ENCODE measurements at places on chromosomes 7 and 10.

- no peak for DNase-seq
These were observed 22.7 kb upstream of the WASHC2A start for GRCh38 chr10:50044941-50045664.

DNA sequence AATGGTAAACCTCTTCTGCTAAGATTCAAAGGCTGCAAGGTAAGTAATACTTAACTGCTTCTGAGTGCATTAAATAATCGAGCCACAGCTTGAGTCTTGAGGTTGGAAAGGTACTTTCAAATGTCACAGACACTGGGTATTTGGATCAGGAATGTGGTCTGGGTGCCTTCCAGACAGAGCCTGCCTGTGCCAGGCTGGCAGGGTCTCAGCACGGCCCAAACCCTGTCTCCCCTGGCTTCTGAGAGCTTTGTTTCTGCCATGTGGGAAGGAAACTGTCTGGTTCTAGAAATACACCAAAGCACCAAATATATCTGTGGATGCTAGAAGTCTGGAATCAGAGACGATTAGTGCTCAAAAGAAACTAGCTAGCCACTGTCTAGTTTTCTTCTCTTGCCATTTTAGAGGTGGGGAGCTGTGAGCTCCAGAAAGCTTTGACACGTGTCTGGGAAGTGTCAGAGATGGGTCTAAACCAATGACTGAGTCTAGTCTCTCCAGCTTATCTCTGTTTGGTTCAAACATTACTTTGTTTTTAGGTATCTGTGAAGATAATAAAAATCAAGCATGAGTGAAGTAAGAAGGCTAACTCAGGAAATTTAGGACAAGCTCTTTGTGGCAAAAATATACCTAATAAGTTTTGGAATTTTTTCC, 162.8 kb downstream of the CYP26A1 start:
- DNase-seq = no peak

- DNase-seq = no peak
These were observed 87.5 kb downstream of the RGS10 start for GRCh38 chr10:119454990-119455389.

GRCh38 chr10:119602241-119603095, 5.7 kb upstream of the TIAL1 start:
- DNase-seq = no peak

GRCh38 chr7:1125603-1125969, 34.4 kb downstream of the ZFAND2A start:
- no peak for DNase-seq

- DNase-seq = no peak
These were observed 80.5 kb upstream of the KMT2E start for GRCh38 chr7:104933521-104933988.

GRCh38 chr10:68561865-68562649, 1.9 kb downstream of the TET1 start:
- DNase-seq = no peak

DNA sequence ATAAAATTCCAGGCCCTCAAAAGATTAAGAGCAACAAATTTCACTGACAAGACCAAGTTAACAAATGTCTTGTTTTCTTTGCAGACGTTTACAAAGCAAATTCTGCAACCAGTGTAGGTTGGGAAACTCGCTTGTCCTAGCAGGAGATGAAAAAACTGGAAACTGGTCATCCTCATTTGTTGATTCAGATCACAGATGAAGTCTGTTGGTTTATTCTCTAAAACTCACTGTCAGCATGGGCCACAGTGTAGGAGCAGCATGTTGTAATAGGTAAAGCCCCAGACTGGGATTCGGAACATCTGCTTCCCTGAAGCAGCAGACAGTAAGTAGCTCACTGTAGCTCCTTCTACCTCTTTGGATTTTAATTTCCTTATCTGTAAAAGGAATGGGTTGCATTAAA, 31.5 kb downstream of the PANK1 start:
- DNase-seq = no peak

DNA sequence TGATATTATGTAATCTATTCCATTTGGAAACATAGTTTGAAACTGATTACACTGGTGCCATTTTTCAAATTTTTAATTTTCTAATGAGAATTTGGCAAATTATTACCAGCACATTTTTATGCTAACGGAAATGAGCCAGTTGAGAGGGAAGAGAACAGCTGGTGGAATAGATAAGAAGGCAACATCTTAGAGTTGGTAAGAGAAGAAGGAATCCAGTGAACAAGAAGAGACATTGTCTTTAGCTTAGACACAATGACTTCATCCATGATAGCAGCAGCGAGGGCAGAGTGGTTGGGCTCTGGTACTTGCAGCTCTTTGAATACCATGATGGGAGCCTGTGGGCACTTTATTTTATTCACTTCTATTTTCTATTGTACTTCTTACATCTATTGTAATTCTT, 89.6 kb downstream of the CHRM2 start:
- DNase-seq = no peak

DNA sequence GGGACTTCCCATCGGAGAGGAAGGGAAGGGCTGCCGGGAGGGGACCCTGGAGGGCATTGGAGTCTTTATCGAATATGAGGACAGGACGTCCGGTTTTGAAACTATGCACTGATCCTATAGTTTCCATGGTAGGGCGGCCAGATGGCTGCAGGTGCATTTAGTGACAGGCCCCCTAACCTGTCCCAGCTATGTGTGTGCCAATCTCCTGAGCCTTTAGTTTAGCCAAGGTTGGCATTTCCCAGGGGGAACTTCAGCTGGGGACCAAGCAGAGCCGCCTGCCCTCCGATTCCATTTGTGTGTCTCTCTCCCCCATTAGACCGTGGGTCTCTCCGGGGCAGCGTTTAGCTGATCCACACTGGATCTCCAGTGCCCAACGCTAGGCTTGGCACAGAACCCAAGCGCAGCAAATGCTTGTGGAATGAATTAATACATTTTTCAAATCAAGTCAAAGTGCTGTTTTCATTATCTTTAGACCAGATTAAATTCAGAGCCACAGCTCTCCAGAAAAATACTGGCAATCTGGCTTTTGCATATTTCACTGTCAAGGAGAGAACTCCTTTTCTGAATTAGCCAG, 19.9 kb downstream of the TMEM270 start:
- DNase-seq = no peak

DNA sequence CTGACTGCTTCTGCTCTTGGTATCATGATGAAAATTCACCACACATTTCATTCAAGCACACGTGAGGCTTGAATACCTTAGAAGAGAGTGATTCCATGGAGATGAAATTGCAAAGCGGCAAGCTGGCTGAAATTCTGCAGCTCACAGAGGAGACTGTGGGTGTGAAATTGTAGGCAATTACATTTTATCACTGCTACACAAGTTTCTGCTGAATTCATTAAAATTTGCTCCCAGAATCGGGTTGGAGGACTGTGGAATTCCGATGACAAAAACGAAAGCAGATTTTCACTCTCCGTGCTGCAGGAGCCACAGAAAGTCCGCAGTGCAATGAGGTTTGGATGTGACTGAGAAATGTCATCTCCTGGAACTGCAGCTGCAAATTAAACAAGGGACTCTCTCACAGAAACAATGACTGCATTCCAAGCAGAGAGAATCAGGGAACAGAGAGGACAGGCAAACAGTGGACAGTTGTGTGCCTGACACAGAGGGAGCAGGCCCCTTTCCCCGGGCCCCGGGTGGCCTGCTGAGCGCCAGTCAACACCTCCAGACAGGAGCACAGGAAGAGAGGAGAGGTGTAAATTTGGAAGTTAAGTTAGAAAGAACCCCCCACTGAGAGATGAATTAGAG, 109.1 kb downstream of the C10orf90 start:
- DNase-seq = no peak

- DNase-seq = no peak
These were observed 207.9 kb upstream of the MYO3A start for GRCh38 chr10:25725917-25726716.

- no peak for DNase-seq
These were observed 26.6 kb downstream of the RPP38 start for GRCh38 chr10:15123749-15124184.

- no peak for DNase-seq
These were observed 3.1 kb downstream of the FLNC start for GRCh38 chr7:128833148-128833945.

GRCh38 chr7:116706668-116707126, 34.7 kb downstream of the MET start:
- DNase-seq = no peak

DNA sequence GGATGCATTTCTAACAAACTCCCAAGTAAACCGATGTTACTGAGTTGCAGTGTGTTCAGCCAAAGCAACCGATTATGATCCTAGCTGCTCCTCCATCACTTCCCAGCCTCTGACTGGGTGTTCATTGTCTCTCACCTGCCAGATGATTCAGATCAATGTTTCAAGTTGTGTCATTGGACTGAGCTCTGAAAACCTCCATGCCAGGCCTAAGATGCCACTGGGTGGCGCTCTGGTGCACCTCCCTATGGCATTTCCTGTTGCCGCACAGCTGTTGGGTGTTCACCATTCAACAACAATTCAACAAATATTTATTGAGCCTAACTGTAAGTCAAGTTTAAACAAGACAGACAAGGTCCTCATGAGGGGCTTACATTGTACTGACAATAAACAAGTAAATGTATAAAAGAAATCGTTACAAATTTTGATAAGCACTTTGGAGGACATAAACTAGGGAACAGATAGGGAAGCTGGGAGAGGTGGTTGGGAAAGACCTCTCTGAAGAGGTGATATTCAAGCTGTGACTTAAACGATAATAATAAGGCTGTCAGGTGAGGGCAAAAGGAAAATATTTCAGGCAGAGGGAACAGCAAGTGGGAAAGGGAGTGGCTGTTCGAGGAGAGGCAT, 22.8 kb downstream of the RGR start:
- peak; percentile 25 for DNase-seq

GRCh38 chr7:143257501-143257900, 5.7 kb upstream of the GSTK1 start:
- DNase-seq = no peak

GRCh38 chr7:33698692-33699128, 206.6 kb upstream of the BMPER start:
- no peak for DNase-seq

DNA sequence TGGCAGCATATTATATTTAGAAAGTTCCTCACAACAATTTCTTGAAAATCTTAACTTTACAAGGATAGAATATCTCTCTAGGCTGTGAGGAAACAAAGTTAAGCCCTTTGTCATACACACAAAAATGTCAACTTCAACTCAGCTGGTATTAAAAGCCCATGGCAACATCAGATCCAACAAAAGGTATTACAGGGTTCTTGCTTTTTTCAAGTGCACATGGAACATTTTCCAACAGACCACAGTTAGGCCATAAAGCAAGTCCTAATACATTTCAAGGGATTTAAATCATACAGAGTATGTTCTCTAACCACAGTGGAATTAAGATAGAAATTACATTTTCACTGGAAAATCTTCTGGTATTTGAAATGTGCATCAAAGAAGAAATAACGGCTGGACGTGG, 71.9 kb upstream of the OIT3 start:
- no peak for DNase-seq

DNA sequence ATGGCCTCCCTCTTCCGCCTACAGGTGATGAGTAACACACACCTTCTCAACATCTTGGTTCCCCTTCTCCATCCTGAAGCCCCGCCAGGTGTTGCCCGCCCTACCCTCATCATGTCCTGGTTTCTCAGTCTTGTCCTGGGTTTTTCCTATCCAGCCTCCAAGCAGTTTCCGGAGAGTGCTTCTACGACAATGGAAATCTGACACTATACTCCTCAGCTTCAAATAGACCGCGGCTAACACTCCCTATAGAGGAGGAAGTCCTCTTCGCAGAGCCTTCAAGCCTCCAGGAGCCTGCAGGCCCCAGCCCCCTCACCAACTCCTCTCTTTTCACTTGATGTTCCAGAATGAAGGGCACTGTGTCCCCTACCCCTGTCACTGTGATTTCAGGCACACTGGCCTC, 147.4 kb downstream of the PRPF18 start:
- DNase-seq = no peak

GRCh38 chr10:109475711-109476421, 447.4 kb downstream of the XPNPEP1 start:
- DNase-seq = no peak

- DNase-seq = no peak
These were observed 123.5 kb downstream of the AHR start for GRCh38 chr7:17421941-17422340.

DNA sequence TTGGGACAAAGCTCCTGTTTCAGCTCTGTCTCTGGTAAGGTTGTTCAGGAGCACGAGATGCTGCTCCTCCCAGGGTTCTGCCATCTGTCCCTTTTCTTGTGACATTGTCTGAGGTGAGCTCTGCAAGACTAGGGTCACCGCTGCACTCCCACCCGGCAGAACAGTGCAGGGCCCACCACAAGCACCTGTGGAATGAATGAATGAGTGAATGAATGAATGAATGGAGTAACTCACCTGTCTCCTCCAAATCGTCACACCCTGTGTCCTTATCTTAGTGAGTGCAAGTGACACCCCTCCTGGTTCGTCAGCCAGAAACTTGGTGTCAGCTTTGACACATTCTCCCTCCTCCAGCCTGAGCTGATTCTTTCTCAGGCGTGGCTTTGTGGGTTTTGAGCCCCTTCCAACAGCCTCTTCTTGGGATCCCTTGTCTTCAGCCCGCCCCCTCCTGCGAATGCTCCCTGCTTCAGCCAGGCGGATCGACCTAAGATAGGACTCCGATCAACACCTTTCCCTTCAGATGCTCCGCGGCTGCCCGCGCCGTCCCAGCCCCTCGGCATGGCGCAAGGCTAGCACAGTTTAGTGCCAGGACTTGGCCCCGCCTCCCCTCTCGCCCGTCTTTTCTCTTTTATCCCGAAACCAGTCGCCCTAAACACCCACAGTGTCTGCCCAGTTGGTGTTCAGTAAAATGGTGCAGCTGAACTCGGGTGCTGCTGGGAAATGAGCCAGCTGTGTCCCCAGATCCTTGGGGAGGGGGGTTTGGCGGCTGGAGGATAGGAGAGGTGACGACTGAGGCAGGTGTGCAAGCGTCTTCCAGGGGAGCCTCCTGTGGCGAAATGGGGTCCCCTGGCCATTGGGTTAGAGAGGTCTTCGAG, 89.3 kb downstream of the BEND7 start:
- DNase-seq = no peak

GRCh38 chr7:123533553-123533917, 860 bp downstream of the IQUB start:
- DNase-seq = no peak

GRCh38 chr7:24587853-24588252, 14.6 kb downstream of the PALS2 start:
- peak; percentile 13 for DNase-seq

DNA sequence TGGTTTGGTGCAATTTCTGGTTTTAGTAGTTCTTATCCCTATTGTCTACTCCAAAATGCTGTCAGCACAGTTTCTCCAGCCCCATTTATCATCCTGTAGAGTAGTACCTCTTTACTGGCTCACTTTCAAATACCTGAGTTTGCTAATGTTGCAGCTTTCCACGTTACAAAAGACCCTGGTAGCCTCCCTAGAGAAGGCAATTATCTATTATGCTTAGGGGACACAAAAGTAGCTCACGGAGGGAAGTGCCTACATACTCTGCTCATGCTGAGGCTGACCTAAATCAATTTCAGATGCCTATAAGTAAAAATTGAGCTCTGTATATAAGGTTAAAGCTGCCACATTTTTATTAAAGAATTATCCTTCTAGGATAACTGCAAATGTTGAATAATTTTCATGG, 603.6 kb downstream of the CNTNAP2 start:
- no peak for DNase-seq

DNA sequence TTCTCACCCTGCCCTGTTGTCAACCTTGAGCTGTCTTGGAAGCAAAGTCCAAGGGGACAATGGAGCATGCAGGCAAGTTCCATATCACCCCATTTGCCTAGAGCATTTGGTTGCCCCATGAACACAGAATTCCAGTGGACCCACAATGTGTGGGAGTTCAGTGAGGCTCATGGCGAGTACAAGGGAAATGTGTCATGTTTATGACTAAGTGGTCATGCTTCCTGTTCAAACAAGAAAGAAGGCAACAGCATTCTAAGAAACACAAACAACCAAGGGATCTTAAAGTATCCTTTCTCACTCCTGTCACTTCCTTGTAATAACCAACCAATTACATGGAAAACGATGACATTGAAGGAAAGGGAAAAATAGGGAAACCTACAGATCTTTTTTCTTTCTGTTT, 513.0 kb downstream of the INHBA start:
- no peak for DNase-seq

All from stimulated activated CD4-positive, alpha-beta T cell treated with anti-CD3 and anti-CD28 coated beads, Interleukin-15, amount 100 ng/mL, for 1 hour (primary cell).